ENCODE measurements at places on chromosomes 1 and 21. TPM values are rescaled to one million over a fixed set of nuclear protein-coding genes. Genes with fewer than 3 reads are reported as not detected.

- peak; percentile 55 for DNase-seq
Measured at GRCh38 chr1:200979574-200980451, 43.7 kb downstream of the KIF21B start.

GRCh38 chr21:40667967-40668366 lies 179.0 kb downstream of the DSCAM start:
- no peak for DNase-seq

- DNase-seq, result no peak
Measured at GRCh38 chr1:171833091-171833825, 8.0 kb upstream of the DNM3 start.

DNA sequence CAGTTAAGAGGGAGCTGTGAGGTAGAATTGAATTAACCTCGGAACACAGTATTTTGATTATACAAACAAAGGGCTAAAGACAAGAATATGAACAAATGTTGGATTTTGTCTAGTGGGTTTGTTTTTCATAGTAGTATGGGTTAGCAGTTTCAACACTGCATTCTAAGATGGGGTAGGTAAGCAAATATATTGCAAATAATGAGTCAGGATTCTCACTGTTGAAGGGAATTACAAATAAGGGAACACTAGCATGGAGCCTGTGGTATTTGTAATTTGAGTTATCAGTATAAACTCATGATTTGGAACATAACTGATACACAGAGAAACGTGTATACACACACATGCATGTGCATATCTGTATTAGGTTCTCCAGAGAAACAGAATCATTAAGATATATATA lies 44.5 kb downstream of the CD55 start:
- DNase-seq, result no peak

DNA sequence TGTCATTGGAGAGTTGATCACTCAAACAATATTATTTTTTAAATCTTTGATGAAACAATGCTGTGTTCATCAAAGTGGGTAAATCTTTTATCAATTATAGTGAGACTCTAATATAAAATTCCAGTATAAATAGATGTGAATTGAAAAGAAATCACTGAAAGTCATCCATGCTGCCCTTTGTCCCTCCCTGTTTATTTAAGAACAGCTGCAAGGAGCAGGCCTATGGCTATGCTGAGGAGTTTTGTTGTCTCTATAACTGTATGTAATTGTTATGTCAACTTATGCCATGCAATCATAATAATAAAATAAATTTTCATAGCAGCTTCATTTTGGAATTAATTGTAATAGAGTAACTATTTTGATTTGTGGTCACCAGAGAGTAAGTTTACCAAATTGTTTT lies 1272.4 kb upstream of the ADGRL4 start:
- DNase-seq, result no peak

DNA sequence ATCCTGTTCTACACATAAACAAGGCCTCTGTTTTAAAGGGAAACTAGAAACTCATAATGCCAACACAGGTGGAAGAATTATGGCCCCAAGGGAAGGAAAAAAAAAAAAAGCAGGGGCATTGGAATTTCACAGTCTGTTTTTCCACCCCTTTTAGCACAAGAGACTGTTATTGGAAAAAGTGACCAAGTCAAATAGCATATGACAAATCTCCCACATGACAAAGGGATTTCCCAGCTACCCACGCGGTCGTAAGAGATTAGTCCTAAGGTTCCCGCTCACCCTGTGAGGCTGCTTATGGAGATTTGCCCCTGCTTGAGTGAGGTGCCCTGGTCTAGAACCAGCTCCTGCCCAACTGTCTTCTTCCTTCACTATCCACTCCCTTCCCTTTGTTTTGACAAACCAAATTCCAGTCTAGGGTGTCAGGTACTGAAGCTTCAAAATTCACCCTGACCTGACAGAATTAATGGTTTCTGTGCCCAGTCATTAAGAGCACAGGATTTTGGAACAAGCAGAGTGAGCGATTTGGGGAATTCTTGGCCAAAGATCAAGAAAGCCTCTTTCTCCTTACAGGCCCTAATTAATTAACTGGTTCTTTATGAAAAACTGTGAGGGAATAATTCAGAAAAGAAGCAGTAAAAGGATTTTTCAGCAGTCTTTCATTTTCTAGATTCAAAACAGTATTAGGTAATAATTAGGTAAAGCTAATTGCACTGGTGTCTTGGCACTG lies 107.3 kb downstream of the NMNAT2 start:
- no peak for DNase-seq

- DNase-seq, result no peak
Measured at GRCh38 chr21:23384679-23385078, 2222.6 kb downstream of the MRPL39 start.

- DNase-seq, result no peak
Measured at GRCh38 chr1:160344241-160344640, 1.1 kb downstream of the NCSTN start.

DNA sequence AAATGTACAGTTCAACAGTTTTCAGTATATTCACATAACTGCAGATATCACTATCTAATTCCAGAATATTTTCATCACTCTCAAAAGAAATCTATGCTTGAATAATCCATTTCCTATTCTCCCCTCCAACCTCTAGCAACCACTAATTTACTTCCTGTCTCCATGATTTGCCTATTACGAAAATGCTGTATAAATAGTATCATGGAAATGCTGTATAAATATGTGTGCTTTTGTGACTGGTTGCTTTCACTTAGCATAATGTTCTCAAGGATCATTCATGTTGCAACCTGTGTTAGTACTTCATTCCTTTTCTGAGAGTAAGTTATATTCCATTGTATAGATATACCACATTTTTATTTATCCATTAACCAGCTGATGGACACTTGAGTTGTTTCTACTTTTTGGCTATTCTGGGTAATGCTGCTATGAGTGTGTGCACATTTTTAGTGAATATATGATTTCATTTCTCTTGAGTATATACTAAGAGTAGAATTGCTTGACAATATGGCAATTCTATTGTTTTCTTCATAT lies 115.6 kb downstream of the TNFSF18 start:
- DNase-seq, result no peak

GRCh38 chr1:171115280-171115897 lies 24.7 kb downstream of the FMO3 start:
- no peak for DNase-seq

DNA sequence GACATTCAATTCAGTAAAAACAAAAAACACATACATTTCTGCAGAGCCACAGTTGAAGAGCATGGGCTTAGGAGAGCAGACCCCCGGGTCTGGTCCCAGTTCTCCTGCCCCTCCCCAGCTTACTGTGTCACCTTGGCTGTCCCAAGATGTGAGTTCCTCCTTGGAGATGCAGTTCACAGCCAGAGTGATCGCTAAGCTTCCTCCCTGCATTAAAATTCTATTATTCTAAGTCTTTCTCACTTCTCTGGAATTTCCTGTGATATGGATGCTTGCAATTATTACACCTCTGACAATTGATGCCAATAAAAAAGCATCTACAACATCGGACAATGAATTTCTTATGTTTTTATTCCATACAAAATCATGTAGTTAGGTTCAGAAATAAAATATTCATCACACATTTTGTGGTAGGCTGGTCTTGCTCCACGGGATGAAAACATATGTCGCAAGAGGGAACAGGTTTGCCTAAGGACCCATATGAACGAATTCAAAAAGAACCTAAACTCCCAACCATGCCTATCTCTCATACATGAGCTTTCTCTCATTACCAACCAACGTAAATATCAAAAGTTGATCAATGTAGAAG lies 328.5 kb upstream of the RUNX1 start:
- DNase-seq, result no peak

GRCh38 chr1:43077273-43077672 lies 94.8 kb downstream of the EBNA1BP2 start:
- DNase-seq, result no peak

GRCh38 chr1:172255223-172255560 lies 165.3 kb upstream of the C1orf105 start:
- no peak for DNase-seq

GRCh38 chr21:42565886-42566523 lies 52.4 kb downstream of the SLC37A1 start:
- DNase-seq, result no peak

DNA sequence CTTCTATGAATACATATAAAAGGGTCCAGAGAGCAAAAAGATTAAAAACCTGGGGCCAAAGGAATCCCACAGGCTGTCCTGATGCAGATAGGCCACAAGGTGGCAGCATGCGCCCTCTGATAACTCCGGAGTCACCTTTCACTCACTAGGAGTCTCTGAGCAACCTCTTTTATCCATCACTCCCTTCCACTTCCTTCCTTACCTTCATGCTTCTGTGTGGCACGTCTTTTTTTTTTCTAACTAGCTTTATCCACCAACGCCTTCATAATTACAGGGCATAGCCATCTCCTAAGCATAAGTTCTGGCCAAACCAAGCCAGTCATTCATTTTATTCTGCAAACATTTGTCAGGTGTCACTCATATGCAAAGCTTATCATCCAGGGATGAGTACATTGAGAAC lies 3.9 kb upstream of the PGLYRP4 start:
- DNase-seq, result no peak

DNA sequence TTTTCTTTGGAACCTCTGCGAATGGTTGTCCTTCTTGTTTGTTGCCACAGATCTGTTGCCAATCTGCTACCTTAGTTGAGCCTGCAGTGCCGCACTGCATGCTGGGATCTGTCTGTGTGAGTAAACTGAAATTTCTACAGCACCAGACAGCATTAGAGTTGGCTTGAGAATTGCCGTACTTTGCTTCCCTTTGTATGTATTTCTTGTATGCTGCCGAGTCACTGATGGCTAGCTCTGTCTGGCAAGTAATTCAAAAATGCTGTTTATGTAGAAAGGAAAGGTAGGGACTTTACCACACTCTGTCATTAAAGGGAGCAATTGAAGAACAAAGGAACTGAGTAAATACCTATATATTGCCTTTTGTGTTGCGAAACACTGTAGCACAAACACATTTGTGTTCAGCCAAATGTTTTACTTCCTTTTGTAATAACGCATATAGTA lies 857.4 kb downstream of the USP25 start:
- DNase-seq, result no peak

DNA sequence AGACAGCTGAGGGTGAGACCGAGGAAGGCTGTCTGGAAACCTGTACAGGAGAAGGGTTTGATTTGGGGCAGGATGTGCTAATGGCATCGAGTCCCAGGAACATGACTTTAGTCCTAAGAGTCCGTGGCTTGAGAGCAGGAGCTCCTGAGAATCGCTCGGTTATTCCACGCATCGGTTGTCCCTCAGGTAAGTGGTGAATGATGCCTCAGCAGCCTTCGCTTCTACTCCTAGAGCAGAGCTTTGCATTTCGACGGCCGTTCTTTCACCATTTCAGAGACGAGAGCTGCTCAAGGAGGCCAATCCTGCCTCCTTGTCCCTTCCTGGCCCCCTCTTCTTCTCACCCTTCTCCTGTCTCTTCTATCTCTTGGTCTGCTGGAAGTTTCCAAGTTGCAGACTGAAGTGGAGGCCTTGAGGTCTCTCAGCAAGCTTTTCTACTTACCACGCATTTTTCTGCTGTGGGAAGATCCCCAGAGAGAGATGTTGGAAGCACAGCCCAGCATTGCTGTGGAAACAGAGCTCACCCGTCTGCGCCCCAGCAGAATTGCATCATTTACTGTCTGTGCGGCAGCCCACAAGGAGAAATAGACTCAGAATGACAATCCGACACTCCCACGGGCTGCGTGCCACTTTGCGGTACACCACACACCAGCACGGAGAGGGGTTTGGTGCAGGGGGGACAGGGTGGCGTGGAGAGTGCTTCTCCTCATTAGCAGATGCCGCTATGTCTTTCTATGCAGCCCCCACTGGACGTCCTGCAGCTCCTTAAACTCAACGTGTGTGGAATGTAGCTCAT lies 270.7 kb upstream of the C1orf174 start:
- DNase-seq, result no peak

DNA sequence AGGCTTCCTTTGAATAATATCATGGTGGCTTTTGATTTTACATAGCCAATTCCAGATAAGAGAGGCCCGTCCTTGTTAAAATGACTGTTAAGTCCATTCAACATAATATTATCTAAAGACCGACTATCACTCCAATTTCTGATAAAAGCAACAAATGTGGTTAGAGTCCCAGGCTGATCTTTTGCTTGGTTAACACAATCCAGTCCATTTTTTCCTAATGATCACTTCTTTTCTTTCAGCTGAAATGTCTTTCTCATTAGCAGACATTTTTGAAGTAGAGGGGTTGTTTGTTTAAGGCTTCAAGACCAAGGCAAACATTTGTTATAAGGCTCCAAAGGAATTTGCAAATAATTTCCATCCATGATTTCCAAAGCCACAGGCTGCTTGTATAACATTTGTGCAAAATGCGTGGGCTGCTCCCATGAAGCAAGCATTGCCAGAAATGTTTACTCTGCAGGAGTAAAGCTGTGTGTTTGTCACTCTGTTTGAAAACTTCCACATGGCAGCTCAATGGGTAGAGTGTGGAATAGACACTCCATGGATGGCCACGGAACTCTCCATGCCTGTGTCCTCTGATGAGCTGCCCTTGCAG lies 111.5 kb downstream of the PSMG1 start:
- no peak for DNase-seq

DNA sequence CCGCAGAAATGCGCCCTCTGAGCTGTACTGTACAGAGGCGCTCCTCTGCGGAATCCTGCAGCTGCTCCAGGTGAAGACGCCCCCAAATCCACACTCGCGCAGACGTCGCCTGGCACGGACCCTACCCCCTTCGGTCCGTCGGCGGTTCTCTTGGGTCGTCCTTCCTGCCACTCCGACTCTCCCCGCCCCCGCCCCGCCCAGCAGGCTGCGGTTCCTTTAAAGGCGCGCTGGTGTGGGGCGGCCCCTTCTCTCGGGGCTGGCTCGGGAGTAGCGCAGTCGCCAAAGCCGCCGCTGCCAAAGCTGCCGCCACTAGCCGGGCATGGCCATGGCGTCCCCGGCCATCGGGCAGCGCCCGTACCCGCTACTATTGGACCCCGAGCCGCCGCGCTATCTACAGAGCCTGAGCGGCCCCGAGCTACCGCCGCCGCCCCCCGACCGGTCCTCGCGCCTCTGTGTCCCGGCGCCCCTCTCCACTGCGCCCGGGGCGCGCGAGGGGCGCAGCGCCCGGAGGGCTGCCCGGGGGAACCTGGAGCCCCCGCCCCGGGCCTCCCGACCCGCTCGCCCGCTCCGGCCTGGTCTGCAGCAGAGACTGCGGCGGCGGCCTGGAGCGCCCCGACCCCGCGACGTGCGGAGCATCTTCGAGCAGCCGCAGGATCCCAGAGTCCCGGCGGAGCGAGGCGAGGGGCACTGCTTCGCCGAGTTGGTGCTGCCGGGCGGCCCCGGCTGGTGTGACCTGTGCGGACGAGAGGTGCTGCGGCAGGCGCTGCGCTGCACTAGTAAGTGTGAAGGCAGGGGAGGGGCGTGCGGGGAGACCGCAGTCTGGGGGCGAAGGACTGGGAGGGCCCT lies at the start of gene RASSF5:
Gene RASSF5 (plus strand): TSS at position 248 of the 846 bp plus-strand sequence. CDS start 72 bp downstream, at position 320.
- peak; percentile 69 for DNase-seq

- no peak for DNase-seq
Measured at GRCh38 chr1:87439821-87440220, 111.1 kb downstream of the LMO4 start.

Gene S100A14
- not detected for total RNA-seq

Gene LAD1
- not detected for total RNA-seq

Gene FAAH
- 5.9 TPM for total RNA-seq

Gene OR2T1
- total RNA-seq, result not detected

Gene SLC30A2
- total RNA-seq, result 0.13 TPM

Gene APCS
- 1.0 TPM for total RNA-seq

Gene CBR3
- total RNA-seq, result 3.8 TPM

Gene MROH9
- not detected for total RNA-seq

Gene LCE2B
- total RNA-seq, result not detected

Gene IGSF21
- not detected for total RNA-seq

Gene PLEKHN1
- 1.8 TPM for total RNA-seq
